BJ (cell line): ENCODE measurements at places on chromosomes 5 and 9.

- no peak for DNase-seq
These were observed 146.1 kb upstream of the ZNF462 start for GRCh38 chr9:106716820-106717219.

DNA sequence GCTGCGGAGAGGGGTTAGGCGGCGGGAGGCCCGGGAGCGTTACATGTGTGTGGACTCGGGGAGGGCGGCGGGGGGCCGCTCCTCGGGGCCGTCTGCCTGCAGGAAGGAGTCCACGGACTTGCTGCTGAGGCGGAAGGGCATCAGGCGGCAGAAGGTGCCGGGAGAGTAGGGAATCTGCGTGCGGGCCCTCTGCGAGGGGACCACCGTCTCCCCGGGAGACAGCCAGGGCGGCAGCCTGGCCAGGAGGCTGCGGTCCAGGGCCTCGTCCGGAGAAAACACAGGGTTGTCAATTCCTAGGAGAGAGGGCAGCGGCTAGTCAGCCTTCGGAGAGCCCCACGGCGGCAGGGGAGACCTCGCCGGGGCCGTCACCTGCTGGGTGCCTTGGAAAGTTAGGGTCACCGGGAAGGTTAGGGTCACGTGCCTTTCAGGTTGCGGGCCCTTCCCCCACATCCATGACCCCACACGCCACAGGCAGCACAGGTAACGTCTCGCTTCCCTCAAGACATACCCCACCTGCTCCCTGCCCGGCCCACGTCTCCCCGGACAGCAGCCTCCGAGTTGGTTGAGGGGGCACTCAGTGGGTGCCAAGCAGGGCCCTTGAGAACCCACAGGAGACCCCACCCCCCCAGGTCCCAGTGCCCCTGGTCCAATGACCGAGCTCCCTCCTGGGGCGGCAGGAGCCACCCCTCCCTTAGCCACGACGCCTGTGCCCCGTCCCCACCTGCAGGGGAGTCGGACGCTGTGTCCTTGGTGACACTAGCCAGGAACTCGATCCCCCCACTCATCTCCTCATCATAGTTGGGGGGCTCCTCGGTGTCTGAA lies 32.1 kb downstream of the EXOC3 start:
- DNase-seq, result no peak

- DNase-seq, result peak; percentile 16
These were observed 261.5 kb downstream of the CEMIP2 start for GRCh38 chr9:71506821-71507220.

- DNase-seq, result no peak
These were observed 463.3 kb downstream of the ICE1 start for GRCh38 chr5:5885782-5886181.

DNA sequence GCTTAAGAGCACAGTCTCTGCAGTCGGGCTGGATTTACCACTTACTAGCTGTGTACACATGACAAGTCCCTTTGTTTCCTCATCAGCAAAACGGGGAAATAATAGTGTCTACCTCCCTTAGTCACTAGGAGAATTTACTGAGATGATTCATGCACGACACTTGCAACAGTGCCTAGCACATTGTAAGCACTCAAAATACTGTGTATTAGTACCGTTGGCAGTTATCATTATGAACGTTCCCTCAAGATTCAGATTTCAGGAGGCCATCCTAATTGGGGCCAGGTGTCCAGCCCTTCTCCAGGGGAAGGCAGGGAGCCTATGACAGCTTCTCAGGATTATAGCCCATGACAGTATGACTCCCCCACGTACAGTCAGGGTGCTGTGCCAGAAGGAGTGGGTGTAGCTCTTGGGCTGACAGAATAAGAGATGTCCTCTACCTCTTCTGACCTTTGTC lies 164.3 kb downstream of the DOCK2 start:
- DNase-seq, result no peak

GRCh38 chr5:162607879-162608278 lies 540.3 kb downstream of the GABRG2 start:
- no peak for DNase-seq

GRCh38 chr9:124032247-124032646 lies 20.7 kb downstream of the LHX2 start:
- no peak for DNase-seq

DNA sequence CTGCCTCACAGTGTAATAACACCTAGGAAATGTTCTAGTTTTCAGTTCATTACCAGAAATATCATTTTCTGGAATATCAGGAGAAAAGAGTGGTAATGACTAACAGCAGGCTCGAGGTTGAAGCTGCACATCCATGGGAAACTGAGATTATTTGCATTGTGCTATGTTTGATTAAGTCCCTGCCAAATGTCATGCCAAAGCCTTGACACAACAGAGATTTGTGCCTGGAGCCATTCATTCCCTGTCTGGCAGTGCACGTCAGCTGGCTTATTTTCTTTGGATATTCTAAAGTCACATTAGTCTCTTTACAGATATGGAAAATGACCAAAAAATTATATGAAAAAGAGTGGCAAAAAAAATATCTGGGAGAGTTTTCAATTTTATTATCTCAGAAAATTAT lies 848.0 kb downstream of the PTPRD start:
- DNase-seq, result no peak

DNA sequence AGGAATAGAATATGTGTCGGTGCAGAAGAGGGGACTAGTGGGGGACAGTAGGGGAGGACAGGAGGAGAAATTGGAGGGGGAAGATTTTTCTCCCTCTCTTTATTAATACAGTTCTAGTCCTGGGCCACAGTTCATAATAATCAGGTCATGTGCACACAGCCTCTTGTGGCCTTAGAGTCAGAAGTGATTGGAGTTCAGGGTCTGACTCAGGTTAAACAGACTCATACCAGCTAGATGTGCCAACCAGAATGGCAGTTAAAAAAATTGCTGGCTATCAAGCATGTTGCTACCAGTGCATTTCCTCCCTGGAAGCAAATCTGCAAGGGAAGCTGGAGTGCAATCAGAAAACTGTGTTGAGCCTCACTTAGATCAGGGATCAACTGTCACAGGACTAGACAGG lies 132.7 kb upstream of the MAP1B start:
- DNase-seq, result no peak
